ENCODE measurements at places on chromosomes 13 and 19. TPM values are rescaled to one million over a fixed set of nuclear protein-coding genes. Genes with fewer than 3 reads are reported as not detected.

Gene PSG7
- total RNA-seq: 0.30 TPM

Gene UBA52
- 599 TPM for total RNA-seq

Gene GRK1
- total RNA-seq: not detected

Gene SWSAP1
- 0.65 TPM for total RNA-seq

Gene CEACAM21
- not detected for total RNA-seq

Gene IGFL4
- 0.13 TPM for total RNA-seq

Data from smooth muscle cell of the pulmonary artery (primary cell).